ENCODE measurements at places on chromosomes 5 and 9.

GRCh38 chr5:96331210-96331609, 101.8 kb downstream of the PCSK1 start:
- no peak for DNase-seq

- DNase-seq: no peak
Observed at GRCh38 chr9:4838189-4838546, 45.4 kb downstream of the RCL1 start.

GRCh38 chr5:9282211-9282610, 263.7 kb downstream of the SEMA5A start:
- no peak for DNase-seq

GRCh38 chr5:78781611-78782286, 133.2 kb upstream of the LHFPL2 start:
- no peak for DNase-seq

DNA sequence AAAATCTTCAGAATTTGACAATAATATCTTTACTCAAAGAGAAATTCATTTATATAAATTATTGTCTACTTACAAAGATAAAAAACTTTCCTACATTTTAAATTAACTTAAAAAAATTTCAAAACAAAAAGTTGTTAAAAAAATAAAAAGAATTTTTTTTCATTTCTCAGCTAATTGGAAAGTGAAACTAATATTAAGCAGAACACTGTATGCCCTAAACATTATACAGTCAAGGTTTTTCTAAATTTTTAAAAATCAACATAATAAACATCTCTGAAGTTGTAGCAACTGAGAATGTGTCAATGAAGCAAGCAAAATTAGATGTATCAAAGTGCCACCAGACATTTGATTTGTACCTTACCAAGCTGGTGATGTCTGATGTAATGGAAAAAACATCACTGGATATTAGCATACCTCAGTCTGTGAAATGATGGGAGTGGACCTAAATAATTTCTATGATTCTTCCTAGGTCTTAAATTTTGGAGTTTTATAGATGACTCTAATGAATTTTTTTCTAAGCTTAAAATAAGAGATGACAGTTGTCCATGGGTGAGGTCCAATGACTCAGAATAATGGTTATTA, 290.1 kb downstream of the ADAMTS6 start:
- no peak for DNase-seq

GRCh38 chr5:43110606-43111170, 10.0 kb upstream of the ZNF131 start:
- no peak for DNase-seq

DNA sequence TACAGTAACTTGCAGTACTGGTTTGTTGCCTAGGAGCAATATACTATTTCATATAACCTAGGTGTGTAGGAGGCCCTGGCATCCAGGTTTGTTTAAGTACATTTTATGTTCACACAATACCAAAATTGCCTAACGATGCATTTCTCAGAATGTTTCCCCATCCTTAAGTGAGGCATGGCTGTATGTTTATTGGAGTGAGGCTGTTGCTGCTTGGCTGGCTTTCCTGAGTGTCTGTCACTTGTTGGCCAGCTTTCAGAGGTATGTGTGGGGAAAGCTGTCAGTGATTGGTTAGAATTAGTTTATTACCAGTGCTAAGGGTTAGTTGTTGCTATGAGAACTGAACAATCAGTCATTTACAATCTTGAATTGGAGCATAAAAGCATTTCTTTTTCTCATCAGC, 154.1 kb upstream of the CDH12 start:
- no peak for DNase-seq

DNA sequence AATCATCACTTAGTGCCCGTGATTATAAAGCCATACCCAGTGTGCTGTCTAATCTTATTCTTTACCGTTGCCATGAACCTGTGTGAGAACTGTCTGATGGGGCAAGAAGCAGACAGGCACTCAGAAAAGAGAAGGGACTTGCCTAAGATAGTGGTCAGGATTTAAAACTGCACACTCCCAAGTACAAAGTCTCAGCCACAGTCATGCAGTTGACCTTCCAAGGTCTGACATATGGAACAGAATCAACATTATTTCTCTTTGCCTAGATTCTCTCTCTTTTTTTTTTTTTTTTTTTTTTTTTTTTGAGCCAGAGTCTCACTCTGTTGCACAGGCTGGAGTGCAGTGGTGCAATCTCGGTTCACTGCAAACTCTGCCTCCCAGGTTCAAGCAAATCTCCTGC, 1.9 kb upstream of the PPP2CA start:
- no peak for DNase-seq

DNA sequence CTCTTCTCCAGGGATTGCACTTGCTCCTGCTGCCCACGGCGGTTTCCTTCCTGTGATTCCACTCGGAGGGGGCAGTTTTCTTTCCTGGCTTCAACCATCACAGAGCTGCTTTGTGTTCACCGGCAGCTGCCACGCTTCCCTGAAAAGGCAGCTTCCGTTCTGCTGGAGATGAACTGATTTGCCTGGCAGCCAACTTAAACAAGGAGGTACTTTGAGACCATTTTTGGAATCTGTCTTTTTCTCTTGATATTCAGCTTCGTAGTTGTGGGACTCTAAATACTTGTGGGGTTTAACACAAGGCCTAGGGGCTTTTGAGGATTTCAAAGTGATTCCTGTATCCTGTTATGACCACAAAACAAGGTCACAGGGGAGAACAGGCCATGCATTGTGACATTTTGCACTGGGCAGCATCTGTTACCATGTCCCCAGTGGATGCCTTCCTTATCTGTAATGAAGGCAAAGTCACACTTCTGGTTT, 192.0 kb downstream of the MTRR start:
- DNase-seq: peak; percentile 18

DNA sequence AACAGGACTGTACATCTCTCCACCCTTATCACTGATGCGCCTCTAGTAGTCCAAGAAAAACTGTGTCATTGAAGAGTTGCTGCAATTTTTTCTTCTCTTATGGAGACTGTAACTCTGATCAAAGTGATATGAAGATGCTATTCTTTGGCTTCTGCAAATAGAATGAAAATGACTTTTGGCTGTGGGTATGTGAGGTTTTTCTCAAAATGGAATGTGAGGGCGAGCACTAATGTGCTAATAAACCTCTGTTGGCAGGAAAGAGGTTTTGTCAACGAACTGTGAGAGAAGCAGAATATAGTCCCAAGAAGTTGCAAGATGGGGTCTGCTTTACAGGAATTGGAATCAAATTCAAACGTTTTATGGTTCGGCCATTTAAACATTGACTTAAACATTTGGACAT, 252.0 kb upstream of the GAS1 start:
- no peak for DNase-seq

All from LNCaP clone FGC (cell line).